ENCODE measurements at places on chromosomes 11 and 22.

DNA sequence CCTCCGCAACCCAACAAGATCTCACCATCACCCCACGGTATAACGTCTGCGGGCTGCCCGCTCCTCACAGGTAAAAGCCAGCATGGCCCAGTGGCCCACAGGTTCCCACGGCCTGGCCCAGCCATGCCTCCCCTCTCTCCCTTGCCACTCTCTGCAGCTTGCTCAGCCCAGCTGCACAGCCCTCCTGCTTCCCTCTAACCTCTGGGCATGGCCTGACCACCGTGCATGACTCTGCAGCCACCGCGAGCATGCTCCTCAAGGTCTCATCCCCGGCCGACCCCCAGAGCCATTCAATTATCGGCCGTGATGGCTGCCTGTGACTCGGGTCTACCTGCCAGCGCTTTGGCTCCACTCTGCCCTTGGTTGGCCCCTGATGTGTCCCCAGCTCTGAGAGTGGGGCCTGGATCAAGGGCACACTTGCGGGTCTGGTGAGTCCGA, 185.5 kb downstream of the CTTN start:
- no peak for DNase-seq

- DNase-seq = no peak
Observed at GRCh38 chr11:69409812-69410645, 71.4 kb upstream of the LINC01488 start.

GRCh38 chr11:45513821-45514340, 151.5 kb downstream of the CHST1 start:
- no peak for DNase-seq

DNA sequence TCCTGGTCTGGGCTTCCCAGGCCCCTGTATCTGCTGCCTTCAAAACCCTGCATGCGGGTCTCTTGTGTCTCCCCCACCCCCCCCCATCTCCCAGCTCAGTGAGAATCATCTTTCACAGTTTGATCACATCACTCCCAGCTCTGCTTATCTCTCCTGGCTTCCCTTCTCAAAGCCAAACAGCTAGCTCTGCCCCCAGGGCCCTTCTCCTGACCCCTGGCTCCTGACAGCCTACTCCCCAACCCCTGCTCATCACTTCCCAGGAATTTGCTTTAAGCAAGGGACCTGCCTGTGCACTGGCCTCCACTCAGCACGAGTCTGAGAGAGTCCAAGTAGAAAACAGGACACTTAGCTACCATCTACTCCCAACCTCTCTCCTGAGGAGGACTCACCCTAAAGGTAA, 342.7 kb downstream of the TENM4 start:
- no peak for DNase-seq

- no peak for DNase-seq
Observed at GRCh38 chr22:25651332-25652085, 87.0 kb downstream of the GRK3 start.

GRCh38 chr11:70924108-70924507, 328.3 kb downstream of the SHANK2 start:
- DNase-seq = no peak

DNA sequence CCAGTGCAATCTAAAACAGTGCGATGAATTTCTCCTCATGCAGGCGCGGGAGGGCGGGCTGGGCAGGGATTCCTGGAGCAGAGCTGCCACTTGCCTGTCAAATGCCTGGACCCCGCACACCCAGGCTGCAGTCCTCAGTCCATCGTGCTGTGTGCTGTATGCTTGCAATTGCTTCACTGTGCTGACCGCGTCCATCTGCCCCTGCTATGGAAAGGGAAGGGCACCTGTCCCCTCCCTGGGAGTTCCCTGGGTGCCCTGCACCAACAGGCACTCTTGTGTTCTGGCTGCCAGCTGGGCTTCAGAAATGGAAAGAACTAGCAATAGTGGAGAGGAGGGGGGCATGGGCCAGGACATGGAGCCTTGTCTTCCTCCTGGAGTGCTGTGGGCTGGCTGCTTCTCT, 185.4 kb upstream of the B3GAT1 start:
- DNase-seq = no peak

DNA sequence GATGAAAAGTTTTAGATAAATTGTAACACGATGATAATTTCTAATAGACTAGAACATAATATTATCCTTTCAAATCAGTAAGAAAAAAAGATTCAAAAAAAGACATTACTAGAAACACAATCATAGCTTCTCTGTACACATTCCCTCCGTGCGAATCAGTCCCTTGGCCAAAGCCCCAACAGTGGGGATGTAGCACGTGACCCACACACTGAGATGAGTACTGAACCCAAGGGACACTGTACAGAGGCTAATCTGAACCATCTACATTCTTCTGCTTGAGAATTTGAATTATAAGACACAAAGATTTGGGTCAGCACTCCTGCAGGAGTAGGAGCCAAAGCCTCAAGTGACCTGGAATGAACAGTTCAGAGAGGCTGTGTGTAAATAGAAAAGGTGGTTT, 353.7 kb downstream of the INSC start:
- DNase-seq = no peak

- DNase-seq = no peak
Observed at GRCh38 chr11:88414981-88415413, 77.5 kb upstream of the CTSC start.

DNA sequence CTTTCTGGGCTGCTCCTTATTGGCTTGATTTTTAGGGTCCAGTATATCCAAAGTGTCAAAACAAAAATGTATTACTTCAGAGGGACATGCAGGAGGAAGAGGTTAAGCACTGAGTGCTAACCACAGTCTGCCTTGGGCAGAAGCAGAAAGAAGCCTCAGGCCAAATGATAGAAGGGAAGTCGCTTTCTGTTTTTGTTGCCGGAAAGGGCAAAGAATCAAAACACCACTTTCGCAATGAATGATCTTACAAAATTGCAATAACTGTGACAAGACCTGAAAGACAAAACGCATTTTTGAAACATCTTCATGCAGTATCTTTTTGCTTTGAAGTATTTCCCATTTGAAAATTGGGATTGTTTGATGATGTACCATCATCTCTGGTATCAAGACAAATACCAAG, 70.1 kb upstream of the PICALM start:
- DNase-seq = peak; percentile 53

DNA sequence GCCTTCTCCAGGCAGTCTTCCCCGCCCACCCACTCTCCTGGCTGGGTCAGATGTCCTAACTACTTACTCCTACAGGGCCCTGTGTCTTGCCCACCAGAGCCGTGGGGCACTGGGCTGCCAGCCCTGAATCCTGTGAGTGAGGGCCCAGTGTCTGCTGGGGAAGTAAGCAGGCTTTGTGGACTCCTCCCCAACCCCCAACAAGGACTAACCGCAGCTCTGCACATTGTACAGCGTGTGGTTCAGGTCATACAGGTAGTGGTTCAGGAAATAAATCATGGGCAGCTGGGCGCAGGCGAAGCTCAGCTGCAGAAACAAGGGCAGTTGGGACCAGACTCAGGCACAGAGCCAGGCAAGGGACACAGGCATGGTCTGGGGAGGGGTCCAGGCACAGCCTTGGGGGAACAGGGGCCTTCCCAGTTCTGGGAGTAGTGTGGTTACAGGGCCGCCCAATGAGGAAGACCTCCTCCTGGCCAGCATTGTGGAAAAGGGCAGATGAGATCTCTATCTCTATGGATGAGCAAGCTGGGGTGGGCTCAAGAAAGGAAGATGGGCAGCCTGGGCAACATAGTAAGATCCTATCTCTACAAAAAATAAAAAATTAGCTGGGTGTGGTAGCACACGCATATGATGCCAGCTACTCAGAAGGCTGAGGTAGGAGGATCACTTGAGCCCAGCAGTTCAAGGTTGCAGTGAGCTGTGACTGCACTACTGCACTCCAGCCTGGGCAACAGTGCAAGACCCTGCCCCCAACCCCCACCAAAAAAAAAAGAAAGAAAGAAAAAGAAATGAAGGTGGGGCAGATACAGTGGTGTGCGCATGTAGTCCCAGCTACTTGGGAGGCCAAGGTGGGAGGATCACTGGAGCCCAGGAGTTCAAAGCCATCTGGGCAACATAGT, 5.5 kb downstream of the UNC93B1 start:
- no peak for DNase-seq

DNA sequence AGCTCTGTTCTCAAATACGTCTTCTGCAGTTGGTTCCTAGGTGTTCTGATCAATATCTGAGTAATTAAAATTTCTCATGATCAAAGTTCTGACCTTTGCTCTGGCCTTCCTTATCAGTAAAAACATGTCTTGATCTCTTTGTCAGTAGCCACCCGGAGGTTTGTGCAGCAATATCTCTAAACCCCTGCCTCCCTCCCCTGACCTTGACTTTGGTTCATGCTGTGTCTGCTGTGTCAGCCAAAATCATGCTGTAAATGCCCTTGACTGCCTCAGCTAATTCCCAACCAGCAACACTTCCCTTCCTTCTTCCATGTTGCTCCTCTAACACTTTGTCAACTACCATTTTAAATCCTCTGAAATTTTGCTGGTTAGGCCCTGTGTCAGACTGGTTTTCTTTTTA, 424.7 kb downstream of the FAM181B start:
- no peak for DNase-seq

DNA sequence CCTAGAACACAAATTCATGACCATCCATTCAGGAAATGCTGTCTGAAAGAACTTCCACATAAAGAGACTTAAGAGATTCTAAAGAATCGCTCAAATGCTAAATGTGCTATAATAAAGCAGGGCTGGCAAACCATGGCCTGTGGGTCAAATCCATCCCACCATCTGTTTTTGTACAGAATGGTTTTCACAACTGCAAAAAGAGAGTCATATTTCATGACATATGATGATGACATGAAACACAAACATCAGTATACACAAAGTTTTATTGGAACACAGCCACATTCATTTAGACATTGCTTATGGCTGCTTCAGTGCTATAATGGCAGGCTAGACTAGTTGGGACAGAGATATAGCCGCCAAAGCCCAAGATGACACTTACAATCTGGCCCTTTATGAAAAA, 85.1 kb downstream of the RRAS2 start:
- DNase-seq = no peak

GRCh38 chr11:114272311-114272710, 23.9 kb upstream of the NNMT start:
- DNase-seq = no peak

- DNase-seq = no peak
Observed at GRCh38 chr11:130519128-130519932, 70.9 kb downstream of the ADAMTS15 start.

GRCh38 chr11:66739983-66740382, 11.0 kb upstream of the SPTBN2 start:
- no peak for DNase-seq

- DNase-seq = peak; percentile 9
Observed at GRCh38 chr11:44529895-44530412, 35.5 kb upstream of the CD82 start.

GRCh38 chr11:58525037-58525614, 17.2 kb upstream of the OR5B21 start:
- peak; percentile 65 for DNase-seq

GRCh38 chr11:13336246-13336878, 58.8 kb downstream of the BMAL1 start:
- DNase-seq = no peak

DNA sequence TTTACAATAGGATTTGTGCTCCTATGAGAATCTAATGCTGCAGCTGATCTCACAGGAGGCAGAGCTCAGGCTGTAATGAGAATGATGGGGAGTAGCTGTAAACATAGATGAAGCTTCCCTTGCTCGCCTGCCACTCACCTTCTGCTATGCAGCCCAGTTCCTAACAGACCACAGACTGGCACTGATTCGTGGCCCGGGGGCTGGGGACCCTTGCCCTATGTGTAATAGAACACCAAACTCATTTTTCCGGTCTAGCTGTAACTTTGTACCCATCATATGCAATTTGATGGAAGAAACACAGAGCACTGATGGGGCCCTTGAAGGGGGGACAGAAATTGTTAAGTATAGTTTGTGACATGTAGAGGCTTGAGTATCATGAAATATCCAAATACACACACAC, 79.6 kb upstream of the OR5AK2 start:
- DNase-seq = no peak

- no peak for DNase-seq
Observed at GRCh38 chr11:71472357-71472885, 19.4 kb downstream of the NADSYN1 start.

DNA sequence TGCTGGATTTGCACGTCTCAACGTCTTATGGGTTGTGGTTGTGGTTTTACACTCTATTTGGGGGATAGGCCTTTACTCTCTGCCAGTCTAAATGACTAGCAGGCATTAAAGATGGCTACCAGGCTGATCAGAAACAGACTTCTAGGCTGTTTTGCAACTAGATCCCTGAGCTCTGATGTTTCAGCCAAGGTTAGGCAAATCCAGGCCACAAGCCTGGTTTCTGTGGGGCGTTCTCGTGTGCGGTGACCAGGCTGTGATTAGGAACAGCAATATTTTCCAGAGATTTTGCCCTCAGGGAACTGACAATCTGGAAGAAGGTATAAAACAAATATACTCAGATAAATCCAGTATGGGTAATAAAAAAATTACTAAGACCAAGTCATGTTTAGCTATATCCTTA, 502.4 kb downstream of the INSC start:
- no peak for DNase-seq

DNA sequence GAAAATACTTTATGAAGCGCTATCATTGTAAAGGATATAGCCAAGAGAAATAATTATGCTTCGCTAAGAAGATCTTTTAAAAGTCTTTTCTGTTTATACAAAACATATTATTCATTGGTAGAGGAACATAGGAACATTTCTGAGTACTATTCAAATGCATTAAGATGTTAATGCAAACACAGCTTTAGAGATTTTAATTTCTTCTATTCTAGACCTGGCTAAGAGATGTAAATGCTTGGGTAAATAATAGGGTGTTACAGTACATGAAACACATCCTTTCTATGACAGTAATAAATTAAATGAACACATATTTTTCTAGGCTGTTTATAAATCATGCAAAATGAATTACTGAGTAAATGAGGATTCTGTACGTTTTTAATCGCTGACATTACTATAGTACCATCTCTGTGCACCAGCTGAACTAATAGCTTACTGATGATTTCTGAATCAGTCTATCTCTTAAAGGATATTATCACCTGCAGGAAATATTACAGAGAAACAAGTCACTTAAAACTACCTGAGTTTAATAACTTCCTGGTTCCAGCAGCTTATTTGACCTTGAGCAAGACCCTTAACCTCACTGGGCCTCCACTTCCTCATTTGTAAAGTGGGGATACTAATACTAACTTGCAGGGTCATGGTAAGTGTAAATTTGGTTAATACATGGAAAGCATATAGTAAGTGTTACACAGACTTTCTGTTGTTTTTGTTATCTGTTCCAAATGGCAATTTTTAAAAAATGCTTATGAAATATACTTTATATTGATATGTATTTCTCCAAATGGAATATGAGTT, 344.9 kb downstream of the DYNC2H1 start:
- DNase-seq = no peak

DNA sequence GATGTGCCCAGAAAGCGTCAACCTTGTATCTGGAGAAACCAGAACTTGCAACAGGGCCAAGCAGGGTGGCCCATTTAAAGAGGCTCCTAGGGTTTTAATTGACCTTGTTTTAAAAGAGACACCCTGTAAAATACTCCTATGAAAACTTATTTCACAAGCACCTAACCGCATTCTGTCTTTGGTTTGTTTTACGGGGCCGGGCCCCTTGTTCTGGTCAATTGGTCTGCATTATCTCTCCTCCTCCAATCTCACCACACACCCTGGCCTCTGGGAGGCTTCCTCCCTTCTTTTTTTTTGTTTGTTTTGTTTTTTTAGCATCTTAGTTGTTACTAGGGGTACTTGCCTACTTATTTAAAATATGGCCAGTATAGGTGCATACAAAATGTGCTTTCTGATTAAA, 4.7 kb downstream of the EHF start:
- no peak for DNase-seq
